ENCODE measurements at places on chromosomes 3 and 15.

GRCh38 chr3:31546162-31546561 lies 13.4 kb downstream of the STT3B start:
- DNase-seq, result no peak

DNA sequence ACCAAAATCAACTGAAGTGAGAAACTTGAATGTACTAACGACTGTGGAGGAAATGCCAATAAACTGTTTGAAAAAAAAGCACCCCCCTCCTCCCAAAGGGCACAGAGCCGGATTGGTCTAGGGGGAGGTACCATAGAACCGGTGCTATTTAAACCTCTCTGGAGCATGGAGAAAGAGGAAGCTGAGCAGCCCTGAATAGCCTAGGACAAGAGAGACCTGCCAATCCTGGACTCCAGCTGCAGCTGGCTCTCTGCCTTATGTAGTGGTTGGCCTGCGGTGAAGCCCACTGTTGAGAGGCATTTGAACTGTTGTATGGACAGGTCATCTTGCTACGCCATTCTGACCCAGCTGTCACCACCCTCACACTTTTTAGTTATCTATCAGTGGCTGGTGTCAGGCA lies 1.5 kb upstream of the SH3GL3 start:
- no peak for DNase-seq

GRCh38 chr3:126473292-126474168 lies 2.2 kb downstream of the ZXDC start:
- DNase-seq, result no peak

DNA sequence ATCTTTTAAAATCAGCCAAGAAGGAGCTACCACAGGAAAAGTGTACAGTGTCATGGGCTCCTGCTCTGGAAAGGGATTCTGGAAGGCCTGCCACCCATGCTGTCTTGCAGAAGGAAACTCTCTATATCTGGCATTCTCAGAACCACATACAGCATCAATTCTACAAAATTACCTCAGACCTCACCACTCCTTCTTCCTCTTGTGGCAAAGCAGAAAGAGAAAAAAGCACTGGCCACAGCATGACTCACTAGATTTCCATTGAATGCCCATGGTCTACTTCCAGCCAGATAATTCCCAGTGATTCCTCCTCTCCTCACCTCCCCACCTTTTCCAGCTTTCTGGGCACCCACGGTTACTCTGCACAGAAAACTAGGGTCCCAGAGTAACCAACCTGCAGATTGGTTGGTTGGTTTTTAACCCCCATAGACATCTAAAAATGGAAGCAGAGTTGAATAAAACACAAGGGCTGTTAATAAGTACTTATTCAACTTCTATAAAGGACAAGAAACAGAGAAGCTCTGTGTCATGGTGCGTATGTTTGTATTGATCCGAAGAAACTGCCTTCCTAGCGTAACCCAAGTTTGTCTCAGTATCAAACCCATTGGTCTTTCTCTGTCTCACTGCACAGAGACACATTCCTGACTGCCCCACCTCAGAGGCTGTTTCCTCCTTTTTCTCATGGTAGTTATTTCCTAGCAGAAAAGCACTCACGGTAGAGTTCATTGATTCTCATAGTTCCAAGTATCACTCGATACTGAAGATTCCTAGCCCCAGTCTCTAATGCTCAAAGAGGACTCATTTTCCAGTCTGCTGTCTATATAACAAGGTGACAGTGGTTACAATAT lies 67.7 kb downstream of the LDHAL6B start:
- no peak for DNase-seq

- DNase-seq, result no peak
These were observed 438.4 kb upstream of the THBS1 start for GRCh38 chr15:39142500-39142899.

GRCh38 chr15:98077186-98077585 lies 116.7 kb downstream of the ARRDC4 start:
- DNase-seq, result no peak

DNA sequence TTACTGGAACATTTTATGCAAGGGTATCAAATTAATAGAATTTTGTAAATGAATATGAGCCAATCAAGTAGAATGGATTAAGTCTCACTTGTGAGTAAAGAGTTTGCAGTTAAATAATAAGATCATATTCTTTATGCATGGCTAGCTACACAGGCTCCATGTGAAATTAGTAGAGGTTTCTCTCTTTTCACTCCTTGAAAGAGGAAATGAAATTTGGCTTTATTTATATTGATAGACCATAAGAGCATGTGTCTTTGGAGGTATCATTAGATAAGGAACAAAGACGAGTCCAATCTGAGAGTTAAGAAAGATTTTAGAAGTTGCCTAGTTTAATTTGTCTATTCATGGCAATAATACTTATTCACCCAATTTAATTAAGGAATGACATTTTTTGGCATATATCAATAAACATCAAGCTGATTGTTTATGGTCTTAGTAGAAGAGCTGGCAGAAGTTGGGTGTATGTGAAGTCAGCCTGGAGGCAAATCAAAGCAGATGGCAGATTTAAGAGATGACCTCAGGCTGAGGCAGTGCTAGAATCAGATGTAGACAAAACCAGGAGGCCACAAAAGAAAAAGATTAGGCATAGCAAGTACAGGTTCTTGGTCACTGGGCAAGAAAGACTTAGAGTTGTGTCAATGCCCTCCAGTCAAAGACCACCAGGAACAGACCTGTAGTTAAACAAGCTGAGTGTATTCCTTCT lies 406.5 kb upstream of the ARHGEF26 start:
- DNase-seq, result no peak

GRCh38 chr15:44738340-44738984 lies 2.1 kb downstream of the TRIM69 start:
- no peak for DNase-seq

GRCh38 chr3:32733631-32734229 lies 48.7 kb downstream of the CNOT10 start:
- no peak for DNase-seq

- DNase-seq, result no peak
These were observed 41.5 kb downstream of the SEMA3G start for GRCh38 chr3:52403271-52403841.

DNA sequence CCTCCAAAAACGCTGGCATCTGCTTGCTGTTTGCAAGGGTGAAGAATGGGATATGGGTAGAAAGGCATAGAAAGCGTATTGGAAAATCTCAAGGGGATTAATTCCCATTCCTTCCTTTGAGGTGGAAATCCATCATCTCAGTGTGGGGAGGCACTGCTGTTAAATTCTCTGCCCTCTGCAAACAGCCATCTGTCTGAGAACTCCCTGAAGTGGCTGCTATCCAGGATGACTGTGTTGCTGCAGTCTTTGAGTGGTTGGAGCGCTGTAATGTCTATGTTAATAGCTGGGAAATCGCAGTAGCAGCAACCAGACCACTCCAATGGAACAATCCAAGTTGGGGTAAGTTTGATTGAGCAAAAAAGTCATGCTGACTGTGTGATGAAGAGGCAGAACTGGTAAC lies 625.9 kb downstream of the NLGN1 start:
- no peak for DNase-seq

GRCh38 chr15:97892167-97892938 lies 68.2 kb upstream of the ARRDC4 start:
- DNase-seq, result no peak

GRCh38 chr3:176074096-176074495 lies 1123.2 kb downstream of the TBL1XR1 start:
- no peak for DNase-seq

DNA sequence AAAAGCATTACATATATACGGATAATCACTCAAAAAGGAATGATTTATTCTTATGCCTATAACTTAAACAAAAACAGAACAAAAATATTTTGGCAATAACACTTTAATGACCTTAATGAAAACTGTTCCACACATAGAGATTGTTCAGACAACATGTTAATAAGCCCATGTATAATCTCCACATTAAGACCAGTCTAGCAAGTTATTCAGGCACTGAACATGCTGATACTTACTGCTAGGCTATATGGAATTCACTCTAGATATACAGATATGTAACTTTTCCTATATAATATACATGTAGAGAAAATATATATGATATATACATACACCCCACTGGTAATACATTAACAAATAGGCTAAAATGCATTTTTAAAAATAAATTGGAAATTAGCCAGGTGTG lies 43.8 kb upstream of the USP50 start:
- no peak for DNase-seq

- DNase-seq, result no peak
These were observed 10.7 kb downstream of the RPLP1 start for GRCh38 chr15:69463182-69463756.

DNA sequence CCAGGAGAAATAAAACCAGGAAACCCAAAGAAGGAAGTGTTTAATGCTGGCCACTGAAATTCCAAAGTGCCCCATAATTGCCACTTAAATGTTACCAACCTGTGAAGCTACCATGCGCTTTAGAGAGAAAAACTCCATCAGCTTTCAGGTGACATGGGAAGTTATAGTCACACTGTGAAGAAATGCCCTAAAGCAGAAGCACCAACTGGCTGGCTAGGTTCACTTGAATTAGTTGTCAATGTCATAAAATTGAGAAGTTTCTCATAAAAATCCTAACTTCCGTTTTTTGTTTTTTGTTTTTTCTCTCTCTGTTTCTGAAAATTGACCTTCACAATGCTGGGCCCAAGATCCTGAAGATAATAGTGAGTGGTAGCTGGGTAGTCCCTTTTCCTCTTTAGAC lies 167.9 kb upstream of the CTNNB1 start:
- no peak for DNase-seq

GRCh38 chr15:35834216-35834830 lies 288.4 kb upstream of the DPH6 start:
- DNase-seq, result no peak

DNA sequence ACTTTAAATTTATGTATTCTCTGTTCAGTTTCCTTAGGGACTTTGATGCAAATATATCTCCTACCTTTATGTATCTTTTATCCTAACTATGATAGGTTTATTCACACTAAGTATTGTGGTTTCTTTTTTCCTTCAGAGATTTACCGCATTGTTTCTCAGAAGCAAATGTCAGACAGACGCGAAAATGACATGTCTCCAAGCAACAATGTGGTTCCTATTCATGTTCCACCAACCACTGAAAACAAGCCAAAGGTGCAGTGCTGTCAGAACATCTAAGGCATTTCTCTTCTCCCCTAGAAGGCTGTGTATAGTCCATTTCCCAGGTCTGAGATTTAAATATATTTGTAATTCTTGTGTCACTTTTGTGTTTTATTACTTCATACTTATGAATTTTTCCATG lies 18.3 kb downstream of the RAB11A start:
- DNase-seq, result no peak

GRCh38 chr15:74504418-74504817 lies 36.6 kb upstream of the ARID3B start:
- DNase-seq, result no peak

DNA sequence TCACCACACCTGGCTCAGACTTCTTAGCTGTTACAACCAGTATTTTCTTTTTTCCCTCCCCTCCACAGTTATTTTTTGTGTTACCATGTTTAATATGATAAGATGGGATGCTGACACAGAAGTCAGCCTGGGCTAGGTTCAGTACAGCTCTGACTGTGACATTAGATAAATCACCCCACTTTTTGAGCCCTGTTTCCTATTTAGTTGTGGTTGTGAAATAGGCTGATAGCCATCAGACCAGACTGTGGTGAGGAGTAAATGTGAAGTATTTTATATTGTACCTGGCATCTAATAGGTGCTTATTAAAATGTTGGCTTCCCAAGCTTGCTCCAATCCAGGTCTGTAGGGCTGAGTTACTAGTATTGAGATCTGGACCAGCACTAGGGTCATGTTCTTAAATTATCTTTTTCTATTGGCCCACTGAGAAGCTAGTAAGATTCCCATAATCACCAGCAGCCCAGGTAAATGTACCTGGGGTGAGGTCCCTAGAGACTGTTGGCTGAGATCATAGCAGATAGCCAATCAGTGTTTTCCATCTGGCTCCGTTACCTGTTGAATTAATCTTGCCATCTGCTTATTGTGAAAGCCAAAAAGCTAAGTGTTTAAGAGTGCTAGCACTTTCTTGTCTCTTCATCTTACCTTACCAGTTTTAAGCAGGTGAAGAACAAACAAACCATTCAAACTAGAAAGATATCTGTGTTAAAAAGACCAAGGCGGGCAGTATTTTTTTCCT lies 61.0 kb downstream of the CCK start:
- no peak for DNase-seq

DNA sequence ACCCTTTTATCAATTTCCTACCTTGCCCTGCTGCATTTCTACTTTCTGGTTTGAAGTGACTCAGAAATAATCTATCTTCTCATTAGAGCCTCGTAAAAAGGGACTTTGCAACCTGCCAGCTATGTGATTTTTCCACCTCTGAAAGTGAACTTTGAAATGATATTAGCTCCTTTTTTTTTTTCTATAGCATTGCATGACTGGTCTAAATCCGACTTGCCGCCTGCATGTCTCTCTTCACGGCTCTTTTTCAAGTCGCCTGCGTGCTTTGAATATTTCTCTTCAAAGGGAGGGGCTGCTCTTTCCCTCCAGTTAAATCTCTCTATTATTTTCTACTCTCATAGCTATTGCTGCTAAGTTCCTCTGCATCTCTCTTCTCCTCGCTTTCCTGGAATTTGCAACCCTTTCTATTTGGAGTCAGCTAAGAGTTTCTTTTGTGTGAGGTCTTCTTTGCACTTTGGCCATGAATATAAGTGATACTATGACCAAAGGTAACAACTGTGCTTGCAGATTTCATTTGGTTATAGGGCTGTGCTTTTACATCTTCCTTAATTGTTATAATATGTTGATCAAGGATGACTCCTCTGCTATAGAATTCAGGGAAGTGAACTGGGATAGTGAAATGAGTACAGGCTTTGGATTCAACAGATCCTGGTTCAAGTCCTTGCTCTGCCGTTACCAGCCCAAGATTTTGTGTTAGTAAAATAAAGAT lies 541.1 kb downstream of the AGBL1 start:
- no peak for DNase-seq

DNA sequence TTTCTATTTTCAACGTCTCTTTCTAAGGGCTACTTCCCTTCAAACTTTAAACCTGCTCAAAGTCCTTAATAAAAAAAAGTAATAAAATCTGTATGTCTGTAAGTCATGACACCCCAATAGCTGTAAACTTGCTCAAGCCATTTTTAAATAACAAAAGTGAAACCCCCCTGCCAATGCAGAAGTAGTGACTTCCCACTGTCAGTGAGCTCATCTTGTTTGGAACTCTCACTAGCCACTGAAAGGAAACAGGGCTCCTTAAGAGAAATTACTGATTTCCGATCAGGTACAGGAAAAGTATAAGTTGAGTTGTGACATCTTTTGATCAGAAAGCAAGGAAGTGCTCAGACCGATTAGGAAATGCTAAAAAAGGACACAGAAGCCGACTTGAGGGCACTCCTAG lies 27.6 kb upstream of the GPR171 start:
- DNase-seq, result no peak

DNA sequence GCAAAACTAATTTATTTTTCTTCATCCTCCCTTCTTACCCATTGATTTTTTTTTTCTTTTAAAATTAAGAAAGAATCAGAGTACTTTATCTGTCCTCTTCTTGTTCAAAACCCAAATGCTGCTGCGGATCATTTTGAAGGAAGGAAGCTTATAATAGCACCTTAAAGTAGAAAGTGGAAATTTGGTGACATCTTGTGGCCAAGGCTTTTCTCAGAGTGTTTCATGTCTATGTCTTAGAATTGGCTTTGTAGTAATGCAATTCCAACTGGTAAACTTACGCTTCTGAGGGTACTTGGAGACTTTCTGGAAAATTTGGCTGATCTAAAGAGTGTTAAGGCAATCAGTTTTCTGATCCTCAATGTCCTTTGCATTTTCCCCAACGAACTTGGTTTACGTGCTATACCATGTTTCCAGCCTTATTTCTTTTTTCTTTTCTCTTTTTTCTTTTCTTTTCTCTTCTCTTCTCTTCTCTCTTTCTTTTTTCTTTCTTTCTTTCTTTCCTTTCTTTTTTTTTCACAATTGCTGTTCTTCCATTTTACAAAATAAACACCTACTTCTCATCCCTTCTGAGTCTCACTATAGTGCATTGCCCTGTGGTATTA lies 30.7 kb downstream of the C3orf38 start:
- DNase-seq, result no peak

- no peak for DNase-seq
These were observed 20.6 kb downstream of the MYH15 start for GRCh38 chr3:108489776-108490175.
